Thymus (tissue), 14 donors: ENCODE measurements at places on chromosomes 1 and 21. TPM values are rescaled to one million over a fixed set of nuclear protein-coding genes. Genes with fewer than 3 reads are reported as not detected.
A peak's percentile ranks its signal among the peaks of the same experiment; 100 is the strongest.

IRF6 gene
- 22.8 TPM for total RNA-seq

FAM72B gene
- total RNA-seq = 8.5 TPM

LDLRAD1 gene
- not detected for total RNA-seq

BCAR3 gene
- 7.9 TPM for total RNA-seq

- H3K27ac ChIP-seq = no peak overlapping the region
- H3K36me3 ChIP-seq = no peaks in the 10 kb centered on the region
- no peaks in the 10 kb centered on the region for H3K27me3 ChIP-seq
- H3K4me1 ChIP-seq = no peaks in the 10 kb centered on the region
- H3K4me3 ChIP-seq = no peak overlapping the region
These were observed 477.6 kb downstream of the NPHP4 start for GRCh38 chr1:5514527-5515183.

DNA sequence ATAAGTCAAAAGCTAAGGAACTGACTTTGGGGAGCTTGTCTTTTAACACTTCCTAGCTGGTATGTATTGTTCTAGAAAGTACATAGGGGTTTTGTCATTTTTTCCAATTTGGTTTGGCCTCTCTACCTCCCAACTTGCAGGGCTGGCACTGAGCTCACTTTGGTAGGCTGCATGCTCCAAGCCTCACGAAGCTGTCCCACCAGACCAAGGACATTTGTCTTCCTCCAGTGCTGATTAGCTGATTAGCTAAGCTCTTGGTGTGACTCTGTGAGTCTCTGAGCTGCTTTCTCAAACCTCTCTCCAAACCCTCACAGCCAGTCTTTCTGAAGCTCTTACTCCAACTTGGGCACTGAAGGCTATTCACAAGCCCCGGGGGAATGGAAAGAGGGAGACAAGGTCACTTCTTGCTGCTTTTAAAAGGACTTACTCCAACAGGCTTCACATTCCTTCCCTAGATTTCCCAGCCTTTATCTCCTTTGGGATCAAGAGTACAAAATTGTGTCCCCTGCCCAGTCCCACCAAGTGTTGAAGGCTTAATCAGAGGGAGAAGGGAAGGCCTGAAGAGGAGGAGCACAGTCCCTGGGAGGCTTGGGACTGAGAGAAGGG is 893 bp upstream of the CFAP45 start:
- H3K27me3 ChIP-seq = no peaks in the 10 kb centered on the region
- H3K27ac ChIP-seq = no peak overlapping the region
- no peak for DNase-seq
- H3K36me3 ChIP-seq = no peaks in the 10 kb centered on the region

GRCh38 chr1:16006552-16007485 is 2.8 kb downstream of the SRARP start:
- H3K4me3 ChIP-seq = no peak overlapping the region
- no peaks in the 10 kb centered on the region for H3K36me3 ChIP-seq
- no peaks in the 10 kb centered on the region for H3K4me1 ChIP-seq
- DNase-seq = no peak

DNA sequence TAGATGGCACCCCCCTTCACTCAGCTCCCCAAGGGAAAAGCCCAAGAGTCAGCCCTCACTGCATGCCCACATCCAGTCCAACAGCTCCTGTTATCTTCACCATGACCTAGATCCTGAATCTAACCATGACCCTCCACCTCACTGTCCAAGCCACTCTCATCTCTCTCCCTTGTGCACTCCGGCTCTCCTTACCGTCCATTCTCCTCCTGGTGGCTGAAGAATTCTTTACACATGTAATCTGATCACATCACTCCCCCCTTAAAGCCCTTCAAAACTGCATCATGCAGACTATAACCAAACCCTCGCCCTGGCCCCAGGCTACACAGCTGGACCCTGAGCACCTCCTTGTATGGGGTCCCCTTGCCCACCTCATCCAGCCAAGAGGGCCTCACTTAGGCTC is 14.0 kb upstream of the PAQR7 start:
- peaks cover 31% of the 10 kb centered on the region for H3K36me3 ChIP-seq
- no peaks in the 10 kb centered on the region for H3K4me1 ChIP-seq
- no peak overlapping the region for H3K27ac ChIP-seq
- DNase-seq = no peak

GRCh38 chr1:204558467-204558866 is 42.3 kb downstream of the MDM4 start:
- no peak for DNase-seq
- H3K27me3 ChIP-seq = no peaks in the 10 kb centered on the region
- no peak overlapping the region for H3K4me3 ChIP-seq
- peaks cover 21% of the 10 kb centered on the region for H3K4me1 ChIP-seq
- H3K27ac ChIP-seq = no peak overlapping the region

- DNase-seq = no peak
- H3K27ac ChIP-seq = no peak overlapping the region
- H3K4me3 ChIP-seq = no peak overlapping the region
- H3K27me3 ChIP-seq = no peaks in the 10 kb centered on the region
- no peaks in the 10 kb centered on the region for H3K36me3 ChIP-seq
- peaks cover 9% of the 10 kb centered on the region for H3K4me1 ChIP-seq
These were observed 1639.3 kb downstream of the MRPL39 start for GRCh38 chr21:23968008-23968407.

DNA sequence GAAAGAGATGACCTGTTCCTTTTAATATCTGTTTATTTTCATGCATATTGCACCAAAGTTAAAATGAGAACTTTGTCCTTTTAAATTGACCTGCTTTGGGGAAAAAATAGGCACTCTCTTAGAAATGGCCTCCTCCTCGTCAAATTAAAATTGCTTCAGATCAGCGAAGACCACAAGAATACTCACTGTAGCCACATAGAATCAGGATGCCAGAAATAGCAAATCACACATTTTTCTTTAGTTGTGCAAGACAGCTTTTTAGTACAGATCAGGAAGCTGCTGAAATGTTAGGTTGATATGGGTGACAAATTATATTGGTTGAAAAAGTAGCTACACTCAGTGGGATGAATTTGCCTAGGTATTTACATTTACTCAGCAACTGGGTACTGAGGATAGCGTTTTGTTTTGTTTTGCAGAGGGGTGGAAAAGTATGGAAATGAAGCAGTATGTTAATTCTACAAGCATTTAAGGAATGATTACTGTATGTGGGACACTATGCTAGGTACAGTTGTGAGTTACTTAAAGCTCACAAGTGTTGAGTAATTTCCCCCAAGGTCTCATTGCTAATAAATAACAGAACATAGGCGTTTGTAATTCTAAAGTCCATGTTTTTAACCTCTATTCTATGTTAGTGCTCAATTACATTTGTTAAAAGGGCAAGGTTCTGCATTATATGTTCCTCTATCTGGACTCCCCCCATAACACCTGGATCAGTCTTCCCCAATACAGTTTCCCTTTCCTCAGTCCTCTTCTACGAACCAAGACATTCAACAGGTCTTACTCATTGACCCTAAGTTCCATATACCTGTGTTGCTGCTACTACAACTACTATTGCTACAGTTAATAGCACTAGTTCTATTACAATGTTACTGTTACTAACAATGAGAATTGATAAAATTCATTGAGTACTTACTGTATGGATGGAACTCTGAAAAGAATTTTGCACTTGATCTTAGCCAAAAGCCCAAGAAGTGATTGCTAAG is 99.4 kb upstream of the S1PR1 start:
- H3K4me3 ChIP-seq = no peak overlapping the region
- no peaks in the 10 kb centered on the region for H3K36me3 ChIP-seq
- peaks cover 3% of the 10 kb centered on the region for H3K4me1 ChIP-seq
- DNase-seq = no peak

DNA sequence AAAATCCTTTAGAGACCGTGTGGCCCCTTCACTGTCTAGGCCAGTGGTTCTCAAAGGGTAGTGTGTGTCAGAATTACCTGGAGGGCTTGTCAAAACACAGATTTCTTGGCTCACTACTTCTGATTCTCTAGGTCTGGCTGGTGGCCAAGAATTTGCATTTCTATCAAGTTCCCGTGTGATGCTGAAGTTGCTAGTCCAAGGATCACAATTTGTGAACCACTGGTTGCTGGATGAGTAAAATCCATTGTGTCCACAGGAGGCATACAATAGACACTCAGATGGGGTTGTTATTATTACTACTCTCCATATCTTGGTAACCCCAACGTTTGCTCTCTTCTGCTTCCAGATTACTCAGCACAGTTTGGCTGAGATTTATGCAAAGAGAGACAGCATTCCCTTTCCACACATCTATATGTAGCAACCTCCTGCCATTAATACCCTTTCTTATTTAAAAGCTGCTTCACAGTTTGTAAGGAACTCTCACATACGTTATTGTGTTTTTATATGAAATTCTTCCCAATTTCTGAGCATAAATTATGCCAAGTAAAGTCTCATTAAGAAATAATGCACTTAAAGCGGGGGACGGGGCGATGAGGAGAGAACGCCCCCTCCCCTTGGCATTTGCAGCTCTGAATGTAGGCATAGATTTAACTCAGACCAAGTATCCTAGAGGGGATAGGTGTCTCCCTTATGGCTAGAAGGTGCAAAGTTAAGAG is 720 bp upstream of the TMCC2 start:
- H3K4me1 ChIP-seq = peaks cover 8% of the 10 kb centered on the region
- DNase-seq = no peak
- H3K4me3 ChIP-seq = peak overlapping the region; percentile 47
- H3K36me3 ChIP-seq = no peaks in the 10 kb centered on the region
- peaks cover 19% of the 10 kb centered on the region for H3K27me3 ChIP-seq
- H3K27ac ChIP-seq = no peak overlapping the region

DNA sequence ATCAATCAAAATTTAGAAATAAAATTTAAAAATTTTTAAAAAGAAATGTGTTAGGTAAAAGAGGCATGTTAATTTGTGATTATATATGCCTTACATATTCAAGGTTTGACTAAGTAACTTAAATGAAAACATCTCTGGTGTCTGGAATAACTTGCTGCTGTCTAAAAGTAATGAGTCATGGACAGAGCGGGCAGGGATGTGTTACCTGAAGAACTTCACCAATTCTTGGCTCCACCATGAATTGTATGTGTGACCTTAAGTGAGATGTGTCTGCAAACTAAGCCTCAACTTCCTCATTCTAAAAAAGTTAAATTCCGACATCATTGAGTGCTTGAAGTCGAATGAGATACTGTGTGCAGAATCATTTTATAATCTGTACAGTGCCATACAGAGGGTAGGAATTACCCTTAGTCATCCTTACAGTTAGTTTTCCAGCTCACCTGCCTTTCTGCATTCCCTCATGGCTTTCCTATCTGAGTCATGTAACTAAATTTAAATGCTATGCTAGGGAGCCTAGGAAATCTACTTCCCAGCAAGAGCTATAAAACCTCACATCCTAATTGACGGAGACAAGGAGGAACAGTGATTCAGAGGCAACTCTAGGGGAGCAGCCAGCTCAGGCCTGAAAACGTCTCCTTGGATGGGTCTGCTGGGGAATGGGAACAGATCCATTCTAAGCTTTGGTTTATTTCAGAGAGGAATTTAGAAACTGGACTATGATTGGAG is 100.7 kb upstream of the TSPAN2 start:
- H3K27me3 ChIP-seq = no peaks in the 10 kb centered on the region
- DNase-seq = no peak
- H3K36me3 ChIP-seq = no peaks in the 10 kb centered on the region
- no peaks in the 10 kb centered on the region for H3K4me1 ChIP-seq
- no peak overlapping the region for H3K27ac ChIP-seq
- no peak overlapping the region for H3K4me3 ChIP-seq

- H3K27ac ChIP-seq = no peak overlapping the region
- H3K27me3 ChIP-seq = peaks cover 4% of the 10 kb centered on the region
- peak; percentile 16 for DNase-seq
These were observed 98.9 kb upstream of the BACE2 start for GRCh38 chr21:41068967-41069642.
